Stimulated activated CD4-positive, alpha-beta T cell treated with anti-CD3 and anti-CD28 coated beads, Interleukin-2, amount 100 ng/mL, for 24 hours (primary cell): ENCODE measurements at places on chromosomes 7 and 10.

DNA sequence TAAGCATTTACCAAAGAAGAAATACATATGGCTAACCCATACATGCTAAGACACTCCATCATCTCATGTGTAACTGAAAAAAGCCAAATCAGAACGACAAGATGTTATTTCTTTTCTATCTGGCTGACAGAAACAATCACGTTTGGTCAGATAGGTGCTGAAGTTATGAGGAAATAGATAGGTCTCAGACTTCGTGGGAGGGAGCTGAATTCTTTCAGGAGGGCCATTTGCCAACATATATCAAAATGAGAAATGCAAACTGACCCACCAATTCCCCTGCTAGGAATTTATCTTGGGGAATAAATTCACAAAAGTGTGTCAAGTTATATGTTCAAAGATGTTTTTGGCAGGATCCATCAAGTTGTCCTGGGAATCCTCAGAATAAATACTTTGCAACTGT is 32.6 kb downstream of the SH3PXD2A start:
- DNase-seq: no peak

DNA sequence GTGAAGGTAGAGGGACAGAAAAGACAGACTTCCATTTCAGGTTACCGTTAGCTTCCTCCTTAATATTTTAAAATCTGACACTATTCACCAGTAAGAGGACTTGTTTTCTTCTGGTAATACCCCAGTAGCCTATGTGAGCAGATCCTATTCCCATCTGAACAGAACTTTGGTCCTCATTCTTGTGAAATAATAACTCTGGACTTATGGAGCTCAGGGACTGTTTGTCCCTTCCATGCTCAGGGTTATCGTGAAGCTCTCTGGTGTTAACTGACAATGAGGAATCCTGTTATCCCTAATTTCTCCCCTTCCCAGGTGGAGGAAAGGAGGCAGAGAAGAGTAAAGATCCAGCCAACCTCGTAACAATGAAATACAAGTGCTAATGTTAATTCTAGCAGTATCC is 47.0 kb upstream of the ANKRD1 start:
- no peak for DNase-seq

- DNase-seq: no peak
Measured at GRCh38 chr10:13743101-13743693, 156.4 kb downstream of the PRPF18 start.

- no peak for DNase-seq
Measured at GRCh38 chr7:30091491-30091912, 43.3 kb upstream of the MTURN start.

GRCh38 chr10:113613977-113614690 is 49.7 kb downstream of the NRAP start:
- no peak for DNase-seq

DNA sequence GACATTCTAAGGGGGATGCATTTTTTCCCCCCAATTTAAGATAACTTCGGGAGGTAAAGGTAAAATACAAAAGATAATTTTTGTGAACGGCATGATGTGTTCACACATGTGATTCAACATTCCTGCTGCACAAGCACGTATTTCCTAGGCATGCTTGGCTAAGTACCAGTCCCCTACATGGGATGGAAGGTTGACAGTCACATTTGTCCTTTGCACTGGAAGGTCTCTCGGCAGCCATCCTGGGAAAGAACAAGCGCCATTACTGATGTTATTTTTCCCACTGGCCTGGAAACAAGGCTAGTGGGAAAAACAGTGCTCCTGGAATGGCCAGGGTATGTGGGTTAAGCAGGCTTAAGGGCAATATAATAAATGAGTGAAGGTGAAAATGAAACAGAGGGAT is 276.2 kb upstream of the AOAH start:
- DNase-seq: no peak
